ENCODE measurements at places on chromosomes 11 and 22.

DNA sequence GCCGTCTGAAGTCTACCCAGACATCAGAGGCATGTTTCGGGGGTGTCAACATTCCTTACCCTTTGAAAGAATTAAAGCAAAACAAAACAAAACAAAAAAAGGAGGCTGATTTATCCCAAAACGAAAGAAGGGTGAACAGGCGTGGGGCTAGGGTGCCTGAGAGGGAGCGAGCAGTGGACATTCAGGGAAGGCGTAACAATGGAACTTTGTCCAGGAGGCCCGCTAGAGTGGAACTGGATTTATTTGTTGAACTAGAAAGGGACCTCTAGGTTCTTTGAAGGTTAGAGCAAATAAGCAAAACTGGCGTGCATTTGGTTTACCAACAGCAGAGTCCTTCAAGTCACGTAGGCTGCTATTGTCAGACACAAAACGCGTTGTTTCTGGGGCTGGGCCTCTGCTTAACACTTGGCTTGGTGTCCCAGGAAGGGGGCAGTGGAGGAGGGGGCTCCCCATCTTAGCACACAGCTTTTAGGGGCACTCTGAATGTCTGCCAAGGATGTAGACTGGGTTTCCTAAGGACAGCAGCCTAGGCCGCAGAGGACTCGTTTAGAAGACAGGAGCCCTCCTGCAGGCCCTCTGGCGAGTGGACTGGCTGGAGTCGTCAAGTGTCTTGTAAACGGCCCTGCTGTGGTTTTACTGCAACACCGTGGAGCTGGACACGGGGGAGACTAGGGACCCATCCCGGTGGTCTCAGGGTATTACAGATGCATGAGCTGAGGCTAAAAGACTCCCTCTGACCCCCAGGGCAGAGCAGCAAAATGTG lies 203.7 kb upstream of the SORL1-AS1 start:
- no peak for DNase-seq

- DNase-seq: no peak
Measured at GRCh38 chr11:44533921-44534711, 31.3 kb upstream of the CD82 start.

DNA sequence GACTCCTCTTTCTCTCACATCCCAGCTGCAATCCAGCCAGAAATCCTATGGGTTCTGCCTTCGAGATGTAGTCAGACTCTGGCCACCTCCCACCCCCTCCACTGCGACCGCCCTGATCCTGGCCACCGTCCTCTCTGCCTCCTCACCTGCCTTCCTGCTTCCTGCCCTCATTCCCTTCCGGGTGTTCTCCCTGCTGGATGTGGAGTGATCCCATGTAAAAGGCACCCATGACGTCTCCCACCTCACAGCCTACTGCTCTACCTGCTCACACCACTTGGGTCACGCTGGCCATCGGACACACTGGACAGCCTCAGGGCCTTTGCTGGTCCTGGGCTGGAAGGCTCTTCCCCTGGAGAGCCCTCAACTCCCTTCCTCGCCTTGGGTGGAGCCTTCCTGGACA lies 33.7 kb upstream of the CD5 start:
- DNase-seq: no peak

GRCh38 chr11:79022265-79022664 lies 418.6 kb downstream of the TENM4 start:
- DNase-seq: no peak
